ENCODE measurements at places on chromosomes 3 and 15.

- no peak for DNase-seq
These were observed 465.2 kb upstream of the TPRG1 start for GRCh38 chr3:188706599-188706998.

DNA sequence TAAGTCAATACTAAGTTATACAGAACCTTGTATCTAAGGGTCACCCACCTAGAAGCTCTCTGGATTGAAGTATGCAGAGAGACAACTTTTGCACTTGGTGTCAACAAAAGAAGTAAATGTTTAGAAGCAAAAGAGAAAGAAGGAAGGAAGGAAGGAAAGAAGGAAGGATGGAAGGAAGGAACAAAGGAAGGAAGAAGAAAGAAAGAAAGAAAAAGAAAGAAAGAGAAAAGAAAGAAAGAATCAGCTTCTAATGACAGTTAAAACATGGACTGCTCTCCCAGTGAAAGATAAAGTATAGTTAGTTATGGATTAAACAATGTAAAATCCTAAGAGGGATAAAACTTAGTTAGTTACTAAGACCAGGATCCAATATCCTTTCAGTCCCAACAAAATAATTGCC lies 613.8 kb upstream of the NR2F2 start:
- no peak for DNase-seq

GRCh38 chr3:143786219-143787191 lies 61.8 kb downstream of the SLC9A9 start:
- no peak for DNase-seq

GRCh38 chr3:115627180-115628074 lies 4.1 kb downstream of the GAP43 start:
- no peak for DNase-seq

DNA sequence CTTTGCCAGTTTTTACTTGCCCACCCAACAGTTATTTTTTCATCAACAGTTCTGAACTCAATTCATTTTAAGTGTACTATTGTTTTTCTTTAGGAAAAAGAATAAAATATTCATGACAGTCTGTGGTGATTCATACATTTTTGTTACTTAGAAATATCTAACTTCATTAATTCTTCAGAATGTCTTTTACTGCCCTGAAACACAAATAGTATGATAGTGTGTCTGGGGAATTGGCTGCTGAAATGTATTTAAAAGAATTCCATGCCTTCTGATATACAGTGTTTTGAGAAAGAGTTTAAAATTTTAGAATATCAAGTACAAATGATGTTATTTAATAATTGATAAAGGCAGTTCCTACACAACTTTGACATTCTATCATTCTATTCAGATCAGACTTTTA lies 854.1 kb downstream of the NAALADL2 start:
- no peak for DNase-seq

DNA sequence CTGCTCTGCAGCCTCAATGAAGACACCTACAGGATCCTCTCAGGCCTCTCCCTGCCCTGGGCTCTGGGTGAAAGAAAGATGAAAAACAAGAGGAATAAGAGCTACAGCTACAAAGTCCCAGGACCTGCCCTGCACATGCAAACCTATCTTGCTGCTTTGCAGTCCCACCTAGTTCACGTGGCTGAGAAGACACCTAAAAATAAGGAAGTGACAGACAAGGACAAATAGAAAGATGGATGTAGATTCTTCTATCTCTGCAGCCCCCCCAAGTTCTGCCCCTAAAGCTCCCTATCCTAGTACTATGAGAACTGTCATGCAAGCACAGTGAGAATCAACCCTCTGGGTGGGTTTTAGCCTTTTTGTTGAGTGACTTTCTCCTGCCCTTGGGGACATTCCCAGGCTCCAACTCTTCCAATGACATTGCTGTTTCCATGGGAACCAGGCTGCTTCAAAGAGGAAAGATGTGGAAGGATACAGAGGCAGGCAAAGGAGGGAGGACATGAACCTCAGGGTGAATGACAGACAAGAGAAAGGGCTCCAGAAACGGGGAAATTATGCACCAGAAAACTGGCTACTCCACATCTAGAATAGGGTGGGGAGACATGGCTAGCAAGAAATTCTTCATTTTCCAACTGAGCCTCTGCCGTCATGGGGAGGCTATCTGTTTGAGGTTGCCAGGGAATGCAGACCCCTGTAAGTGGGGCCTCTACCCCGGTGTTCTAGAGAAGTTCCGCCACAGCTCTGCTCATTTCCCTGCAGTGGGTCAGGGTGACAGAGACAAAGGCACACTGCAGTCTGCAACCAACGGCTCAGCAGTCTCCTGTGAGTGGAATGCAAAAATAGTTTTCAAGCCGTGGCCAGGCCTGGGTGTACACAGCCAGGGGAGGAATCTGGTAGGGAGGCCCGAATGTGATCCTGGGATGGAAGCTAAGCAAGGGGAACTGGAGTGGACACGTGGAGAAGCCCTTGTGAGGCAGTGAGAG lies 5.2 kb downstream of the CSPG5 start:
- DNase-seq: no peak

- DNase-seq: no peak
These were observed 26.0 kb downstream of the TMEM158 start for GRCh38 chr3:45199837-45200648.

DNA sequence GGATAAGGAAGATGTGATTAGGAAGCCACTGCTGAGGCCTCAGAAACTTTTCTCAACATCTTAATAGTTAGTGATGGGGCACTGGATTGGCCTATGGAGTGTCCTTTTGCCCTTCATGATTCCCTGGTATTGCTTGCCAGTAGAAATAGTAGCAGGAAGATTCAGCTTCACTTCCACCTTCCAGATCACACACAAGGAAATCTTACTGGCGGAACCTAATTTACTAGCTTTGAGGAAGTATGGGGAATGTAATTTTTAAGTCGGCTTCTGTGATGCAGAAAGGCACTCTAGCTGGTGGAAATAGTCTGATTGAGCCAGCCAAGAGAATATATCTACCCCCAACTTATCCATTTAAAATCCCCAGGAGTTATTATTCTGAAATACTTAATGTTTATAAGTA lies 46.5 kb downstream of the LPP start:
- DNase-seq: no peak

- no peak for DNase-seq
These were observed 81.3 kb downstream of the SOX2 start for GRCh38 chr3:181793006-181793405.

DNA sequence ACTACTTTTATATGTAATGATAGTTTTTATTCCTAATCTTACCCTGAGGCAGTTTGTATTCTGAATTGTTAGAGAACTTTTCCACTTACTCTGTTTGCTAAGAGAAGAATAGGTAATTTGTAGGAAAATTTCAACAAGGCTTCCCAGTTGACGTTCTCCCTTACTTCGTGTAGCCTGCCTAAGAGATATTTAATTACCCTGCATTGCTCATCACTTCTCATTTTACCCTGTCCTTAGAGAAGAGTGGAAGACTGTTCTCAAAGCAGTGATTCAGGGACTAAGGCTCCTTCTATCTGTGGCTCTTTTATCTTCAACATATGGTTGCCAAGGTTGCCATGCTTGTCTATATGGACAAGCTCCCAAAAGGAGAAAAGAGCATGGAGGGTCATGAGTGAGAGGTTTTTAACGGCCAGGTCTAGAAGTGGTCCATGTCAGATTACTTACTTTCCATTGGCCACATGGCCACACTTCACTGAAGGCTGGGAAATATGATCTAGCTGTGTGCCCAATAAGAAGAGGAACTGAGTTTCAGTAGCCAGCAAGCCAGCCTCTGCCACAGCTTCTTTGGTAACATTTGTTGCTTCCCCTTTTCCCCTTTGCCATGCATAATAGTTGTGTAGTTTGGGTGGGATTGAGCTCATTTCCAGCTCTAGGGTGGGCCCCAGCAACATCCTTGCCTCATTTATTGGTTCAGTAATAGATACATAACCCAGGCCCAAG lies 22.1 kb downstream of the PDE8A start:
- no peak for DNase-seq

DNA sequence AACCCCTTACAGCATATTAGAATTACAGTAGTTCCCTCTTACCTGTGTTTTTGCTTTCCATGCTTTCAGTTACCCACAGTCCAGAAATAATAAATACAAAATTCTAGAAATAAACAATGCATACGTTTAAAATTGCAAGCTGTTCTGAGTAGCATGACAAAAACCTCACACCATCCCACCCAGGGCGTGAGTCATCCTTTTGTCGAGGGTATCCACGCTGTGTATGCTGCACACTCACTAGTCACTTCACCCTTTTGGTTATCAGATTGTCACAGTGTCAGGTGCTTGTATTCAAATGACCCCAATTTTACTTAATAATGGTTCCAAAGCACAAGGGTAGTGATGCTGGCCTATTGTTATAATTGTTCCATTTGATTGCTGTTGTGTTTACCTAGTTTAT lies 72.5 kb upstream of the P3H2 start:
- DNase-seq: no peak

- no peak for DNase-seq
These were observed 32.1 kb downstream of the KIF7 start for GRCh38 chr15:89623165-89623564.

DNA sequence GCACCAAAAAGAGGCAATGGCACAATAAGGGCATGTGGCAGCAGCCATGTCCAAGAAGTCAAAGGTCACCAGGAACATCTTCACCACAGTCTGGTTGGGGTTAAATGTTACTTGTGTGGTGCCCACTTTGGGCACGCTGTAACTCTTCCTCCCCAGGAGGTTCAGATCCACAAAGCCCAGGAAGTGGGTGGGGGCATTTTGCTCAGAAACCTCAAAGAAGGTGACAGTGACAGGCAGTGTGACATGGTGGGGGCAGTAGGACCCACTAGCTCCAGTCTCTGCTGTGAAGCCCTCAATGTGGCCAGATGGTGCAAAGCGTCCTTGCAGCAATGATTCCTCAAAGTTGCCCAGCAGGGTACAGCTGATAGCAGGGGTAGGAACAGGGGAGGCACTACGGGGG lies 5.8 kb downstream of the ZNF80 start:
- no peak for DNase-seq

GRCh38 chr3:143040261-143040879 lies 39.0 kb downstream of the U2SURP start:
- no peak for DNase-seq

DNA sequence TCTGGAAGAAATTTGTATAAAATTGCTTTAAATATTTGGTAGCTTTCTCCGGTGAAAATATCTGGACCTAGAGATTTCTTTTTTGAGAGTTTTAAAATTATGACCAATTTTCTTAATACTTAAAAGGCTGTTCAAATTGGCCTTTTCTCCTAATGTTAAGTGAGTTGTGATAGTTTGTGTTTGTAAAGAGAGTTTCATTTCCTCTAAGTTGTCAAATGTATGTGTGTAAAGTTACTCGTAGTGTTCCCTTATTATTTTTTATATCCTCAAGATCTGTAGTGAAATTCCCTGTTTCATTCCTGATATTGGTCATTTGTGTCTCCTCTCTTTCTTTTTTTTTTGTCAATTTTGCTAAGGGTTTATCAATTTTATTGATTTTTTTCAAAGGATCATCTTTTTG lies 92.6 kb upstream of the CTNNB1 start:
- no peak for DNase-seq

GRCh38 chr15:62094388-62094787 lies 27.6 kb downstream of the C2CD4A start:
- DNase-seq: no peak

DNA sequence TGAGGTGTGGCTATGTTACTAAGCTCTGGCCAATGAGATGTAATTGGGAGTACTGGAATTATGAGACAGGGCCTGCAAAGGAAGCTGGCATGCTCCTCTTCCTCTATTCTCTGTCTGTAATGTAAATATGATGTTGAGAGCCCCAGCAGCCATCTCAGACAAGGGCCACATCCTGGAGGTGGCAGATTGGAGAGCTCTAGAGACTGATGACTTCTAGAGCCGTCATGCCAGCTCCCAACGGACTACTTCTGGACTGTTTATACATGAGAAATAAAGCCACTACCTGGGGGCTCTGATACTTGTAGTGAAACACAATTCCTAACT lies 19.7 kb downstream of the PLD1 start:
- no peak for DNase-seq

DNA sequence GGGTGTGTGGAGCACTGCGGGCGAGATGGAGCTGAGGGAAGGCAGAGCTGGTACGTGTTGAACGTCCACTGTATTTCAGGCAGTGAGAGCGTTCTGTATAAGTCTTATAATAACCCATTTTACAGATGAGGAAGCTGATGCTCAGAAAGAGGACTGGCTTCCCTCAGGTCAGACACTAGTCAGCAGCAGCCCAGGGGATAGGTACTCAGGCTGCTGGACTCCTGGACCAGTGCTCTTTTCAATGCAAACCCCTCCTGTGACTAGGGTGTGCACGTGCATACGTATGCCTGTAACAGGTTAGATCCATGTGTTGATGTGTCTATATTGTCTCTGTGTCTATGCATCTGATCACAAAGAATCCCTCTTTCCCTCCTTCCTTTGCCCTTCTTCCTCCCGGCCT lies 8.3 kb upstream of the IL16 start:
- DNase-seq: no peak

GRCh38 chr3:180332608-180333007 lies 269.4 kb upstream of the TTC14 start:
- DNase-seq: no peak

DNA sequence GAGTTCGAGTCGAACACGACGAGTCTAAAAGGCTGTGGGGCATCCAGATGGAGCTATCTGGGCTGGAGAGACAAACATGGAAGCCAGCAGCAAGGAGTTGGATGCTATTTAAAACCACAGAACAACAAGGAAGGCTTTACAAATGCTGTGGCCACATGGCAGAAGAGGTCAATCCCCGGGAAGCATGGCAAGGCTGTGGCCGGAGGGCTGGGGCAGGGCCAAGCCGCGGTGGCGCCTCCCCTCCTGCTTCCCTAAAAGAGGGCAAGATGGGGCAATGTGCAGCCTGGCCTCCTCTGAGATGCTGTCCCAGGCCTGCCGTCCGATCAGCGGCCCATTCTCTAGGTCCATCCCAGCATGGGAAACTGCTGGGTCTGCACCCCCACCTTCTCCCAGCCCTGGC lies 139.1 kb downstream of the SRGAP3 start:
- DNase-seq: no peak

GRCh38 chr3:118641608-118642007 lies 393.0 kb downstream of the IGSF11 start:
- DNase-seq: no peak

DNA sequence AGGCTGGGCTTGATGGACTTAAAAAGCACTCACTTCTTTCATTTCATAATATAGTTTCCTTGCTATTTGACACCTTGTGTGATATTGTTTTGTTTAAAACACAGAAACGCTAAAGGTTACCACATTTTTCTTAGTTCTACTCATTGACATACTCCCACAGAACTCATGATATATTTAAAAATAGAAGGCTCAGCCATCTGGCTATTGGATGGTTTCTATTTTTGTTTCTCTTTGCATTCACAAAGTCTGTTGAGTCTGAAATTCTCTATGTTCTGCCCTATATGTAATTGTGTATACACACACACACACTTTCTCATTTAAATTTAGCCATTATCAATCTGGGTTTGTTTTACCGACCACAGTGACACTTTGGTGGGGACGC lies 128.2 kb downstream of the SOX2 start:
- DNase-seq: no peak

GRCh38 chr3:52494886-52495495 lies at the start of gene STAB1:
Gene STAB1, plus strand, starts transcription at chr3:52495338. Its CDS starts 76 bp downstream, at chr3:52495414.
- no peak for DNase-seq

All from activated CD4-positive, CD25-positive, alpha-beta regulatory T cell (primary cell).